ENCODE measurements at places on chromosomes 3 and 15. TPM values are rescaled to one million over a fixed set of nuclear protein-coding genes. Genes with fewer than 3 reads are reported as not detected.

Gene VIPR1
- total RNA-seq = 0.18 TPM

Gene TASOR
- total RNA-seq = 59.6 TPM

Gene CGNL1
- 7.8 TPM for total RNA-seq

Gene C3orf20
- not detected for total RNA-seq

Gene EMC7
- total RNA-seq = 32.3 TPM

Gene DCP1A
- total RNA-seq = 34.1 TPM

Gene VGLL3
- total RNA-seq = 13.4 TPM

Gene CASR
- 0.08 TPM for total RNA-seq

Gene CRYGS
- total RNA-seq = 2.0 TPM

Gene SAMD7
- not detected for total RNA-seq

Gene TM4SF1
- total RNA-seq = 54.9 TPM

- H3K27me3 ChIP-seq = no peaks in the 10 kb centered on the region
- no peak for DNase-seq
- no peak overlapping the region for H3K4me3 ChIP-seq
- no peak overlapping the region for H3K27ac ChIP-seq
- peaks cover 2% of the 10 kb centered on the region for H3K4me1 ChIP-seq
- no peaks in the 10 kb centered on the region for H3K36me3 ChIP-seq
Measured at GRCh38 chr3:32978331-32978730, 26.9 kb downstream of the CCR4 start.

GRCh38 chr15:25441111-25441510 is 2.3 kb upstream of the UBE3A start:
- H3K4me3 ChIP-seq = no peak overlapping the region
- no peaks in the 10 kb centered on the region for H3K27me3 ChIP-seq
- no peaks in the 10 kb centered on the region for H3K36me3 ChIP-seq
- no peak overlapping the region for H3K27ac ChIP-seq
- H3K4me1 ChIP-seq = peaks cover 3% of the 10 kb centered on the region

DNA sequence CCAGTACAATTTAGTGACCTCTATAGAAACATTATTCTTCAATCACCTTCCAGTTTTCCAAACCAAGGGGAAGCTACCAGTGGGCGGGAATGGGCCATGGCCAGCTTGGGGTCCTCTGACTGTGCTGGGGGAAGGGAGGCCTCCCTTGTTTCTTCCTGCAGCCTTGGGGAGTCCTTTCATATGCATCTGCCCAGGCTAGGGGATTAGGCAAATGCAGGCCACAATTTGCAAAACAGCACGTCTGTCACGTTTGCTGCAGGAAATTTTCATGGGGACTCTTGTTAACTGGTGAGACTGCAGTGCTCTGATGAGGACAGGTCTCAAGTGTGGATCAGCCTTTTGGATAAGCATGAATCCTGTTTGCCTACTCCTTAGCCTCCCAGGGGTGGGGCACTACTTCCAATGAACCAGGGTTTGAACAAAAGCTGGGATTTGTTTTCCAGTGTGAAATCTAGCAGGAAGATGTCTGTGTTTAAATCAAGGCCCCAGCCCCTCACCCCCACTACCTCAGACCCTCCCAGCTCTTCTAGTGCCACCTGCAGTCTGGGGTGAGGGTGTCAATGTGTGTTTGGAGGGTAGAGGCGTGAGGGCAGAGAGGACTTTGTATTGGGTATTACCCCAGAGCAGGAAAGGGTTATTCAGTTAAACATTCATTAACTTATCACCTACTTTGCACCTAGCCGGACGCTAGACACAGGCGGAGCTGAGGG is 219.9 kb downstream of the OPA1 start:
- H3K4me1 ChIP-seq = peaks cover 3% of the 10 kb centered on the region
- no peaks in the 10 kb centered on the region for H3K27me3 ChIP-seq

DNA sequence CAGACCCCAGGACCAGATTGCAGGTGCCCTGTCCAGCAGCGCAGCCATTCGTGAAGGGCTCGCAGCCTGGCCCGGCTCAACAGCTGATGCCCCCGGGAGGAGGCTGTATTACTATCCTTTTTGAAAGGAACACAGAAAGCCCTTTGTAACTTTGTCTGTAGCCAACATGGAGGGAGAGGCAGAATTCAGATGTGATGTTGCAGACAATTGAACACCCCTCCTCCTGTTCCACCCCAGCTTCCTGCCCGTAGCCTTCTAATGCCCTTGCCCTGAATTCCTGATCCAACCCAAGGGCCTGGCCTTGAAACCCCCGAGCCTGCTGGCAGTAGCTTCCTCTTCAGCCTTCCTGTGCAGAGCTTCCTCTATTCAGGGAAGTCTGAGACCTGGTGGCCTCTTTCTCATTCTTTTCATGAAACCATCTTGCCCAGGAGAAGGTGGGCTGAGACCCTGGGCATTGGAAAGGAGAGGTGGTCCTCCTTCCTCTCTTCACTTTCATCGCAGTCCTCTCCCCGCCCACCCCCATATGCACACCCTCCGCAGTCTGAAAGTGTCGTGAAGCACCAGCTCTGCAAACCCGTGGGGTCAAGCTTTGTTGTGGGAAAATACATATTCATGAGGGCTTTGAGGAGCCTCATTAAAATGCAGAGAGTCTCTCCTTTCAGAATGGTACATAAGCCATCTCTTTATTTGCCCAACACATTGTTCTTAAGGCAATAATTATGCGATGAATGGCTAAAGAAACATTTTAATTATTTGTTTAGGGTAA is 109.2 kb downstream of the APBA2 start:
- no peak for DNase-seq
- H3K4me3 ChIP-seq = no peak overlapping the region
- no peaks in the 10 kb centered on the region for H3K36me3 ChIP-seq
- H3K27ac ChIP-seq = no peak overlapping the region
- no peaks in the 10 kb centered on the region for H3K27me3 ChIP-seq
- H3K4me1 ChIP-seq = peaks cover 12% of the 10 kb centered on the region

- no peaks in the 10 kb centered on the region for H3K27me3 ChIP-seq
- H3K4me1 ChIP-seq = no peaks in the 10 kb centered on the region
- DNase-seq = no peak
- H3K36me3 ChIP-seq = no peaks in the 10 kb centered on the region
Measured at GRCh38 chr3:94081884-94082283, 19.0 kb downstream of the NSUN3 start.

- no peaks in the 10 kb centered on the region for H3K36me3 ChIP-seq
- no peak overlapping the region for H3K4me3 ChIP-seq
- peak; percentile 43 for DNase-seq
- no peaks in the 10 kb centered on the region for H3K27me3 ChIP-seq
- H3K27ac ChIP-seq = peak overlapping the region; percentile 36
Measured at GRCh38 chr15:57922776-57923175, 142.7 kb downstream of the ALDH1A2 start.

- no peak for DNase-seq
- H3K4me1 ChIP-seq = no peaks in the 10 kb centered on the region
Measured at GRCh38 chr15:22778796-22779195, 7.6 kb upstream of the NIPA1 start.

- no peaks in the 10 kb centered on the region for H3K27me3 ChIP-seq
- no peak overlapping the region for H3K27ac ChIP-seq
- no peaks in the 10 kb centered on the region for H3K4me1 ChIP-seq
- DNase-seq = no peak
- no peak overlapping the region for H3K4me3 ChIP-seq
- H3K36me3 ChIP-seq = no peaks in the 10 kb centered on the region
Measured at GRCh38 chr3:62277986-62278385, 95.4 kb downstream of the FEZF2 start.

GRCh38 chr3:108223928-108224327 is 1.7 kb upstream of the IFT57 start:
- peak overlapping the region; percentile 39 for H3K27ac ChIP-seq
- no peak overlapping the region for H3K4me3 ChIP-seq
- no peak for DNase-seq
- no peaks in the 10 kb centered on the region for H3K36me3 ChIP-seq
- no peaks in the 10 kb centered on the region for H3K27me3 ChIP-seq

- H3K27ac ChIP-seq = no peak overlapping the region
- DNase-seq = no peak
- no peaks in the 10 kb centered on the region for H3K4me1 ChIP-seq
- H3K4me3 ChIP-seq = no peak overlapping the region
- no peaks in the 10 kb centered on the region for H3K36me3 ChIP-seq
Measured at GRCh38 chr3:53818221-53819162, 27.7 kb downstream of the CHDH start.

GRCh38 chr3:79517766-79518413 is 249.9 kb downstream of the ROBO1 start:
- H3K4me1 ChIP-seq = peaks cover 2% of the 10 kb centered on the region
- no peaks in the 10 kb centered on the region for H3K27me3 ChIP-seq
- H3K36me3 ChIP-seq = no peaks in the 10 kb centered on the region
- H3K27ac ChIP-seq = no peak overlapping the region

DNA sequence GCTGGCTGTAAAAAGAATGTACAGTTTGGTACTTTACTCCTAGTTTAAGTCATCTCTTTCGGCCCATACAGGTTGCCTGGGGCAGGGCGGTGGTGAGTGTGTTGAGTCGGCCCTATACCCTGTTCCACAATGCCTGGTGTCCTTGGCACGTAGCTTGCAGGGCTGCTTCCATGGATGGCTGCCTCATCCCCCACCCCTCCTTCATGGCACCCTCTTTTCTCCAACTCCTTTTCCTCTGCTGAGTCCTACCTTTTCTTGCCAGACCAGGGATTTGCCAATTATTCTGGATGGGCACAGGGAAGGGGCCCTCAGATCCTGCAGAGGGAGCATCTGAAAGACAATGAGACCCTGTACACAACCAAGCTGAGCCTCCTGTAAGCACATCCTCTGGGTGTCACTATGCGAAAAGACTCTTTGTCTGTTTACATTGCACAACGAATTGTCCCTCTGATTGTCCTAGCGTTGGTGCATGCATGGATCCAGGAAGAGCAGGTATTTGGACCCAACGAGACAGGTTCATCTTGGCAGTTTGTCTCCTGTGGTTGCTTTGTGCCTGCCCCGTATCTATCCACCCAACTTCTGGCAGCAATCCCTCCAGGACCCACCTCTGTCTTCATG is 73.6 kb upstream of the CGNL1 start:
- H3K4me1 ChIP-seq = peaks cover 3% of the 10 kb centered on the region
- no peaks in the 10 kb centered on the region for H3K36me3 ChIP-seq
- no peaks in the 10 kb centered on the region for H3K27me3 ChIP-seq
- no peak overlapping the region for H3K4me3 ChIP-seq
- no peak for DNase-seq

- no peak overlapping the region for H3K4me3 ChIP-seq
- H3K36me3 ChIP-seq = no peaks in the 10 kb centered on the region
- H3K27me3 ChIP-seq = no peaks in the 10 kb centered on the region
Measured at GRCh38 chr15:73354241-73354640, 14.5 kb downstream of the HCN4 start.

- H3K36me3 ChIP-seq = no peaks in the 10 kb centered on the region
- no peak for DNase-seq
- no peaks in the 10 kb centered on the region for H3K27me3 ChIP-seq
- H3K4me1 ChIP-seq = no peaks in the 10 kb centered on the region
- no peak overlapping the region for H3K27ac ChIP-seq
Measured at GRCh38 chr3:98796334-98796733, 33.2 kb downstream of the ST3GAL6 start.

- DNase-seq = no peak
- H3K36me3 ChIP-seq = no peaks in the 10 kb centered on the region
- H3K4me1 ChIP-seq = no peaks in the 10 kb centered on the region
- H3K4me3 ChIP-seq = no peak overlapping the region
- H3K27me3 ChIP-seq = no peaks in the 10 kb centered on the region
Measured at GRCh38 chr3:27034255-27034654, 334.9 kb downstream of the NEK10 start.

GRCh38 chr15:42203891-42204290 is 4.2 kb downstream of the VPS39 start:
- H3K27me3 ChIP-seq = no peaks in the 10 kb centered on the region
- no peak overlapping the region for H3K4me3 ChIP-seq
- no peak for DNase-seq
- no peaks in the 10 kb centered on the region for H3K36me3 ChIP-seq

DNA sequence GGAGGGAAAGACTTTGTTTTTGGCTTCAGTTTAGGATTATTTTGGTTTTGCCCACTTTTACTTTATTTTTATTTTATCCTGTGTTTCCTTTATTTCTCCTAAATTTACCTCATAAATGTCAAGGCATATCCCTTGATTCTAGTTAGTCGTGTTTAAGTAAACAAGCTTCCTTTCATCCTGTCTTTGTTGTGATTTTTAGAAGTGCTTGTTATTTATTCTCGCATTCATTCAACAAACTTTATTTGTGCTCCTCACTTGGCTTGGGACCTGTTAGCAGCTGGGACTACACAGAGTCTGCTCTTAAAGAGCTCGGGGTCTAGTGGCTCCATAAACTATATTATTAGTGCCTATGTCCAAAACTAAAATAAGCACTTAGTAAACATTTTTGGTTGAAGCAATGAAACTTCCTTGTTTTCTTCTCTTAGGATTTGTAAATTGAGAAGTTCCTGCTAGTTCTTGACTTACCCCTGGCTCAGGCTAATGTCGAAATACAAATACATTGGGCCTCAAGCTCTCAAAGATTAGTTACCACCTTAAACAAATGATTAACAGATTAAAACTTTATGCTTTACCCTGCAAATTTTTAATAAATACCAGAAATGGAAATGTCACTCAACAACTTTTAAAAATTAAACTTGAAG is 19.0 kb upstream of the DMXL2 start:
- H3K36me3 ChIP-seq = no peaks in the 10 kb centered on the region
- no peak for DNase-seq
- no peak overlapping the region for H3K4me3 ChIP-seq
- H3K27me3 ChIP-seq = peaks cover 3% of the 10 kb centered on the region

DNA sequence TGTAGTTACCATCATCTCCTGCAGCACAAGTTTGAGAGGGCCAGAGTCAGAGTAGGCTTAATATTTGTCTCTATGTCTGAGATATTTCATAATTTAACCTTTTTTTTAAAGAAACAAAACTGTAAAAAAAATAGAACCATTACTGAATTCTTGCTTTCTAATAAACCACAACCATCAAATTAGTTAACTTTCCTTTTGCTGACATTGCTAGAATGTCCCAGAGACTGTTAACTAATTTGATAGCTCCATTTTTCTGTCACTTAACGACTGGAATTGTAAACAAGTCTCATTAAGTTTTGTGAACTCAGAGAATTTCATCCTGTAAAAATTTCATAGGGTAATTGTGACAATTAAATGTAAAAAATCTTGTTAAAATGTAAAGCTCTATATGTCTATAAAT is 35.6 kb downstream of the IMPG2 start:
- H3K4me3 ChIP-seq = no peak overlapping the region
- no peaks in the 10 kb centered on the region for H3K27me3 ChIP-seq
- H3K4me1 ChIP-seq = no peaks in the 10 kb centered on the region

- H3K4me1 ChIP-seq = no peaks in the 10 kb centered on the region
- no peak for DNase-seq
- no peak overlapping the region for H3K4me3 ChIP-seq
- no peaks in the 10 kb centered on the region for H3K36me3 ChIP-seq
Measured at GRCh38 chr3:179082416-179082815, 10.8 kb upstream of the ZMAT3 start.

DNA sequence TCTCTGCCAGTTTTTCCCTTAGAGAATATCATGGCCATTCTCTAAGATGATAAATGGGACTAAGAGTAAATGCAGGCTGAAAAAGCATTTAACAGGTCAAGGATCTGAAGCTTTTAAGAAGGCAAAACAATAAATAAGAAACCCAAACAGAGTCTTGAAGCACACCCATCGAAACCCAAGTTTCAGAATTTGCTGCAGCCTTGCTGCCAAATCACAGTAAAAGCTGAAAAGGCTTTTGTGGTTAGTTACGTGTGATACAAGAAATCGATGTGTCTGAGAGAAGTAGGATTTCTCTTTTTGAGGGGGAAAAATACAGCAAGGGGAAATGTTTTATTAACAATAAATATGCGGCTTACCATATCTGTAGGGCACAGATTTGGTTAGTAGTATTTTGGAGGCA is 92.0 kb downstream of the IGF1R start:
- H3K4me3 ChIP-seq = no peak overlapping the region
- H3K27me3 ChIP-seq = no peaks in the 10 kb centered on the region
- no peaks in the 10 kb centered on the region for H3K36me3 ChIP-seq
- no peak for DNase-seq

Data from ovary (tissue), 10 donors.